ENCODE measurements at places on chromosomes 12 and 14.

DNA sequence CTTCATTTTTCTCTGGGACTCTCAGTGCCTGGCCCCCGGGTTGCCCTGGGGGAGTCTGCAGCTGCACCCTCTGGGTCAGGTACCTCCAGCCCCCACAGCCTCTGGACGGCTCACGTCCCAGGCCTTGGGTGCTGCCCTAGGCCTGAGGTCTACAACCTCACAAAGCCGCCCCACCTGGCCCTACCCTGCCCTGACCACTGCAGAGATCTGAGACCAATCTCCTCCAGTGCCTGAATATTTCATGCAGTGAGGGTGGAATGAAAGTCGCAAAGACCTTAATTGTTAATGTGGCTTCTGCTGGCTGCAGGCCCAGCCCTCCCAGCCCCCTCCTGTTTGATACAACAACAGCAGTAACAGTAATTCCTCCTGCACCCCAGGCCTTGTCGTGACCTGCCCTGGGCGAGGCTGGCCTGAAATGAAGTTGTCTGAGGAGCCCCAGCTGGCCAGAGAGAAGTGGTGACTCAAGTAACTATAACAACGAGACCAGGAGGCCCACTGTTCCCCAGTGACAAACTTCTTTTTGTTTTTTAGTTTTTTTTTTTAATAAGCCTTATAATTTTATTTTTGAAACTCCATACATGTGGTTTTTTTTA, 8.8 kb upstream of the CCDC85C start:
- no peak for DNase-seq

DNA sequence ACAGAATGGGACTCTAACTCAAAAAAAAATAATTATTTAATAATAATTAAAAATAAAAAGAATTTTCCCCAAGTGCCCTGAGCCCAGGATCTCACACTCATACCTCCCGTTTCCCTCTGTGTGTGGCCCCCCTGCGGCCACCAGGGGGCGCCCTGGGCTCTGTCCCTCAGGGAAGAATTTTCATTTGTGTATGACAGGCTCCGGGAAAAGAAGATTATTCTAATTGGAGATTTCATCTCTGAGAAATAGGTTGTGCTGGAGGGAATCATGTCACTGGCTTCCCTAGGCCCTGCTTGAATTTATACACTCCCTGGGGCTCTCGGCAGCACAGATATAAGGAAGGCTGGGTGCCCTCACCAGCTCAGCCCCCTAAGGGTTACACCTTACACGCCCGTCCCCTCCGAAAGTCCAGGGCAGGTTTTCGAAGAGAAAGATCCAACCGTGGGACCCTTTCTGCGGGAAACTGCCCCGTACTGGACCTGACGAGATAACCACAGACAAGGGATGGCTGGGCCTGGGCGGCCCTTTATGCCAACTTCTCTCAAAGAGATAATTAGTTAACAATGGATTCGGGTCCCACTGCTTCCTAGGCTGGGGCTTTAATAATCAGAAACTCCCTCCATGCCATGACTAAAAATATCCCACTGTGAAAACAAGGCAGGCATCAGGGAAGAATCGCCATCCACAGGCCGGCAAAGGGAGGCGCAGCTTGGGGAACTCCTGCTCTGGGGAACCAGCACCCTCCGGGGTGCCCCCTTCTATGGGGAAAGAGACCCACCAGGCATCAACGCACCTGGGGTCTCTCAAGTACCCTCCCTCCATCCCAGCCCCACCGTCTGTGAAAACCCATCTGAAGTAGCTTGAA, 80.7 kb downstream of the KDM2B start:
- DNase-seq, result peak; percentile 91

DNA sequence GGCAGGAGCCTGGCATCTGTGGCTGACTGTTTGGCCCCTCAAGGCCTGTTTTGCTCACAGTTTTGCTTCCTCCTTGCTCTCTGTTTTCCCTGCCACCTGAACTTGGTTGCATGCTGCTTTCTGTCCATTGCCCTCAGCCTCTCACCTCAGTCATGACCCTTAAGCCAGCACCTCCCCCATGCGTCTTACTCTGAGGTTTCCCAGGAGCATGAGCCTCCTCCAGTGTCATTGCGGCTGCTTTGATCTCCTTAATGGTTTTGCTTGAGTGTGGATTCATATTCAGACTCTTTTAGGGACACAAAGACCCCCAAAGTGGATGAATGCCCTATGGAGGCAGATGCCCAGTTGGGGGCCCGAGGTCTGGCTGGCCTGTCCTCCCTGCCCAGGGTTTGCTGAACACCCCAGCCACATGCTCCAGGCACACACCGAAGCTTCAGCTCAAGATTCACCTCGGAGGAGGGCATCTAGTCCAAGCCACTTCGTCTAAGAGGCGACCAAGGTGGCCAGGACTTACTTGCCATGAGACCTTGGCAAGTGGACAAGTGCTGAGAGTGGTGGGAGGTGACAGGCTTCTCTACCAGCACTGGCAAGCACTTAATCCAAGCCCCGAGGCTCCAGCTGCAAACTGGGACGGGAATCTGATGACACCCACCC, 95.4 kb upstream of the DIO3 start:
- DNase-seq, result no peak

GRCh38 chr14:65303190-65303898, 109.2 kb upstream of the FUT8 start:
- DNase-seq, result no peak

DNA sequence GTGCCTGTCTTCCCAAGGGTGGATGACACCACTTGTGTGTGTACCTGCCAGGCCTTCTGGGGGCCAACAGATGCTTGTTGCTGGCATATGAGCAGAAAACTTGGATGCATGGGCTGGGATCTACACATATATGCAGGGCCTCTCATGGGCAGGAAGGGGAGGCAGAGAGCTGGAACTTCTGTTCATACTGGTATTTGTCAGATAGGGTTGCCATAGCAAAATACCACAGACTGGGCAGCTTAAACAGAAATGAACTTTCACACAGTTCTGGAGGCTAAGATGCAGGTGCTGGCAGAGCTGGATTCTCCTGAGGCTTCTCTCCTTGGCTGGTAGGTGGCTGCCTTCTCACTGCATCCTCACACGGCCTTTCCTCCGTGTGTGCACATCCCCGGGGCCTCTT, 121.8 kb downstream of the SUDS3 start:
- DNase-seq, result no peak

GRCh38 chr14:67957946-67958345, 138.4 kb downstream of the RAD51B start:
- no peak for DNase-seq

- no peak for DNase-seq
Observed at GRCh38 chr14:61599942-61600341, 95.4 kb upstream of the HIF1A start.

- DNase-seq, result peak; percentile 88
Observed at GRCh38 chr14:103279142-103280025, 54.7 kb upstream of the EIF5 start.

- no peak for DNase-seq
Observed at GRCh38 chr14:100648474-100649172, 61.4 kb upstream of the BEGAIN start.

DNA sequence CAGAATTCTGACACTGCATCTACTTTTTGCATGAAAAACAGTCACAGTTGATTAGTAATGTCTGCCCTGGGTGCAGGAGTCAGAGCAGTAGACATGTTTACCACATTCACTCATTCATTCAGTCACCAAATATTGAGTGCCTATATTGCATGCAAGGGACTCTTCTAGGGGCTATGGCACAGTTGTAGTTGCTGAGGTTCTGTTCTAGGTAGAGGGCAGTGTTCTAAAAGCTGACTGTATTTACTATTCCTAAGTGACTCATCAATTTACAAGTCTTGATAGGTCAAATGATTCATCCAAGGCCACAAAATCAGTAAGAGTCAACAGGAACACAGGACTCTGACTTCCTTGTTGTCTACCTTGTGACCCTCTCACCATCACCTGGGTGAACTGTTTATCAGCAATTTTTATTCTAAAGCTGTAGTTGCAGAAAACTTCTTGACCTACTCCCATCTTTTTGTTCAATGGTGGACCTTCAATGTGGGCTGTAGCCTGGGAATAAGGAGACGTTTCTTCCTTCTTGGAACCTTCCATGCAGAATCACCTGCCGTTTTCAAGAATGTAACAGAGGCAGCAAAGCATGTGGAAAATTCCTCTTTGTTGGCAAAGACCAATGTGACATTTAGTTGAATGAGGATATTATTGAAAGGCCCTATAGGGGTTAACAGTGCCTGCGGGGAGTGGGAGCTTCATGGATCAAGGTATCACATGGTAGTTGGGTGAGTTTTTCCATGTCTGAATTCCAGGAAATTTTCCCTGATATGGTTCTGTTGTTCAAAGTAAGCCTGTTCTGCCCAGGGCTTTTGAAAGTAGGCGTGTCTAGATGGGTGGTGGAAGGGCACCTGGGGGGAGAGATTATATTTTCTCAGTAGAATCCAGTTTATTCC, 223.2 kb downstream of the KTN1 start:
- DNase-seq, result no peak

DNA sequence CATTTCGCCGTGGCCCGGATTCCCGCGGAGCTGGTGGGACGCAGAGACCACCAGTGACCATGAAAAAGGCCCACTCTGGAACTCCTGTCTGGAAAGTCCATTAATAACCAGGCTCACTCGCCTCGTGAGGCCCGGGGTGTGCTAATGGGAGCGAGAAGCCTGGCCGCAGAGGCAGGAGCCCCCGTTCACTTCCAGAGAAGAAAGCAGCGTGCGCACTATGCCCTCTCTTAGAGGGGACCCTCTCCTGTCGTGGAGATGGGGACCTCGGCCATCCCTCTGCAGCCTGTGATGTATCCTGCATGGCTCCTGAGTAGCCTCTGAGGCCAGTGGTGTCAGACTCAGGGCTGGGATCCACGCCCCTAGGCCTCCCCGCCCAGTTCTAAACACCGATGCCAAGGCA, 134.1 kb upstream of the VRK1 start:
- no peak for DNase-seq

DNA sequence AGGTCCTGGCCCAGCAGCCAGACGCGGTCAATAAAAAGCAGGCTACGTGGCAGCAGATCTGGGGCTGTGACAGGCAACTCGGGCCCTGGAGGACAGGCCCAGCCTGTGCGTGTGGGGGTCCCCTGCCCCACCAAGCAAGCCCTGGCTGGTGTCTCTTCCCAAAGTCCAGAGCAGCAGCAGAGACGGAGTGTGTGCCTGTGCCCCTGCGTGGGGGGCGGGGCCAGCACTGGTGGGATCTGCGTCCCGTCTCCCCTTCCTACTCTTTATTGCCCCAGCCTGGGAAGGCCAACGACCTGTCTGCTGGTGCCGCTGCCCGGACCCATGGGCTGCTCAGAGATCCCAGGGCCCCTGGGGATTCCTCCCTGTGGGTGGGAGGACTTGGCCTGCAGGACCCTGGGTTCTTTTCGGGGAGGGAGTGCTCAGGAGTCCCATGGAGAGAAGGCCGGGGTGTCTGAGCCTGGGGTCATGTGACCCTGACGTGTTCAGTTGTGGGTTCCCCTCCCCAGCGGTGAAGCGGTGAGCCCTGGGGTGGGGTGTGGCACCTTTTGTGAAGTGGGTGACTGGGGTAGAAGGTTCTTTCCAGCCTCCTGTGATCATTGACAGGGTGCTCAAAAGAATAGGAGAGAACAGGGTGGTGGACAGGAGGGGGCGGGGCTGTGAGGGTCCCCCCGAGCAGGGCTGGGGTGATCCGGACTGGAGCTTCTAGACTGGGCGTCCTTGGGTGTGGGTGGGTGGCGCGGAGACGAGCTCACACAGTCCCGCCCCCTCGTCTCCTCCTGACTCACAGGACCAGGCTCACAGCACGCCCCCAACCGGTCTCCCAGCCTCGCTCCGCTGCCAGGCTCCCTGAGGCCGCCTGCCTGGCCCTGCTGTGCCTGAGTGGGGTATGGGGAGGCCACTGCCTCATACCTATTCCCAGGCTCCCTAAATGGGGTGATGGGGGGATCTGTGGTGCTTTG, 22.4 kb downstream of the ASPG start:
- DNase-seq, result peak; percentile 76

DNA sequence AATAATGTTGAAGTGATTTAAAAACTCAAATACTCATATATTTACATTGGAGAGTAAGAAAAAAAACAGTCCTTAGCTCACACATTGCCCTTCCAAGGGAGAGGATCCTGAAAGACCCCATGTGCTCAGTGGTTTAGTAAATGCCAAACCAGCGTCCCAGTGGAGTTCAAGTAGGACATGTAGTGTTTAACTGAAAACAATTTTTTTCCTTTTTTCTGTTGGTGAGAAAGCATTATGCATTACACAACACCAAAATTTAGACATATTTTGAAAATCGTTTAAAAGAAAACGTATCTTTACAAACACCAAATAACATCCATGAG, 33.6 kb downstream of the UBR7 start:
- no peak for DNase-seq

- no peak for DNase-seq
Observed at GRCh38 chr14:70887207-70887681, 20.0 kb upstream of the PCNX1 start.

GRCh38 chr14:96092936-96093335, 53.8 kb downstream of the C14orf132 start:
- DNase-seq, result no peak

DNA sequence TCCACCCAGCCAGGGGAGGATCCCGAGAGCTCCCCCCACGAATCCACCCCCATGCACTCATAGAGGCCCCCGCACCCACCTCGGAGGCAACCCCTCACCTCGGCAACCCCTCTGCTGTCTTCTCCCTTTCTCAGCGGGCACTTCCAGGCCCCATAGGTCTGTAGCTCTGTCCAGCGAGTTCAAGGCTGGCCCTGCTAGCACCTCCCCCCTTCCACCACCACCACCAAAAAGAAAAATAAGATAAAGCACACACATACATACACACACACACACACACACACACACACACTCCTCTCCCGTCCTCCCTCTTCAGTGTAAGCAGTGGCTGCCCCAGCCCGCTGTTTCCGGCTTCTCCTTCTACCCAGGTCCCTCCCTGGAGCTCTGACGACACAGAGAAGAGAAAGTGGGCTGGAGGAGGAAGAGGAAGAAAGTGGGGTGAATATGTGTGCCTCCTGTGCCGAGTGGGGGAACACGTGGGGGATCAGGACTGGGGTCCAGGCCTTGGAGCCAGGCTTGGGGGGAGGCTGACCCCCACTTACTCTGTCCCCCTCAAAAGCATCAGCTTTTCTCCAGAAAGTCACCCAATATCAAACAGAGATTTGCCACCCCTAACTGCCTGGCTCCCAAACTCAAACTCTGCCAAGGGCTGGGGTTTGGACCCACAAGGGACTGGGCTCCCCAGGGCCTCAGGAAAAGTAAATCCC, at the start of gene STAT6:
Gene STAT6 (minus strand): TSS at position 332 of the 704 bp plus-strand sequence. CDS start 3,084 bp downstream, outside the sequence.
- peak; percentile 61 for DNase-seq

DNA sequence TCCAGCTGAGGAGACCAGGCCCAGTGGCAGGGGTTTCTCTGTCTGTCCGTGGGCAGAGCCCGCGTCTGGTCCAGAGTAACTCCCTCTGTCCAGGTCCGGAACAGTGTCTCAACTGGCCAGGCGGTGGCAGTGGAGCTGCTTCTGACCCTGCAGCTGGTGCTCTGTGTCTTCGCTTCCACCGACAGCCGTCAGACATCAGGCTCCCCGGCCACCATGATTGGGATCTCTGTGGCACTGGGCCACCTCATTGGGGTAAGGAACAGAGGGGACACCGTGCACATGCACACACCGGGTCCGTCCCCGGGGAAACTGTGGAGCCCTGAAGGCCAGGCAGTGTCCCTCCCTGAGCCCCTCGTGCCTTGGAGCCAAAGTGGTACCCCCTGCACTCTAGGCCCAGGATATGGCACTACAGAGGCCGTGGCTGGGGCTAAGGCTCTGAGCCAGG, 1.5 kb downstream of the AQP6 start:
- DNase-seq, result peak; percentile 81
